Cerebellar cortex (tissue), 1 donor: ENCODE measurements at places on chromosomes 2 and 18.

- no peak for DNase-seq
These were observed 456.0 kb upstream of the DCC start for GRCh38 chr18:51884039-51884438.

DNA sequence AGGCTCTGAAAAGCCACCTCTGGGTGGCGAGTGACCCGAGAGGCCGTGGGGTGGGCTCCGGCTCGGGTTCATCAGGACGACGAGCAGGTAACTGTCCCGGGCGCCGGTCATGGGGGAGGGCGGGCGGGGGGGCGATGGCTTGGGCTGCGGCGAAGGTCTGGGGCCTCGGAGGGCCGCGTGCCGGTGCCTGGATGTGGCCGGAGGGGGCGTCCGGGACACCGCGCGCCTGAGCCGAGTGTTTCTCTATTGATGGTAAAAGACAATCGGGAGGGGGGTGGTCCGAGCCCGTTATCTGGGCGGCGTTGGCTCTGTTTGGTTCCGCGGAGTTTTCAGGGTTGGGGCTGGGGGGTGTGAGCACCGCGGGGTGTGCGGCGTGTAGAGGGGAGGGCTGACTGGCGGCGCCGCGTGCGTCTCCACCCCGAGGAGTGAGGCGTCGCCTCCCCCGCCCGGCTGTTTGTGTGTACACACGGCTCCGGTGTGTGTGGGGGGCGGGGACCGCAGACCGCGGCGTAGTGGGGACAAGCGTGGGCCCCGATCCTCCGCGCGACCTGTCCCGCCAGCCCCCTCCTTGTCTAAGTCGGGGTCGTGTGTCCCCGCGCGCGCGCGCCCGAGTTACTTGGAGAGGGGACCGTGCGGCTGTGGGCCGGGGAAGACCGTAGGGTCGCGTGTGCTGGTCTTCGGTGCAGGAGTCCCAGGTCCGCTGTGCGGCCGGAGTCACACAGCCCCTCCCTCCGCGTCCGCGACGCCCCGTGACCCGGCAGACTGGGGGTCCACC is 1.6 kb downstream of the CTIF start:
- peak; percentile 67 for DNase-seq

DNA sequence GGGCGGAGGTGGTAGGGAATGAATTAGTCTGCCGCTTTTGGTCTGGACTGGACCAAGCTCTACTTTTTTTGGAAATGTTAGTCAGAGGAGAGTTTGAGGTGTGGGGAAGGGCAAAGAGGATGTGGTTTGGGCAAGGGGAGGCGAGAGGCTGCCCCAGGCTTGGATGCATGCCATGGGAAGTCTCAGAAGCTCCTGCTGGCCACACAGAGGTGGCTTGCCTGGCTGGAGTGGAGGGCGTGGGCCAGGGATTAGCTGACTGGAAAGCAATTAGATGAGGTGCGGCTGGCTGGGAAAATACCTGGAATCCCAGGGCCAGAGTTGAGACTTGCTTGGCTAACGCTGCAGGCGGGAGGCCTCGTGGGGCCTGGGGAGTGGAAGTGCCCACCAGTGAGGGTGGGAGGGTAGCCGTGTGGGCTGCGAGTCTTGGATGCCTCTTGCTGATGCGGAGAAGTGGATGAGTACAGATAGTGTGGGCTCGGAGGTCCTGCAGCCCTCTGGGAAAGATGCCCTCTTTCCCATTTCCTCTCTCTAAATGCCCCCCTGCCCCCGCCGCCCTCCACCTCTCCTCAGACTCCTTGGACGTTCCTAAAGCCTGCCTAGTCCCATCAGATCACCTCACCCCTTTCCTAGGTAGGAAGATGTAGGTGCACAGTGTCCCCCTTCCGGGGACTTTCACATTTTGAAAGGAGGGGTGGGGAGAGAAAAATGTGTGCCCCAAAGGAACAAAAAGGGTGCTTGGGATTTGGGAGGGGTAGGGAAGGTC is 117.6 kb downstream of the SMAD7 start:
- no peak for DNase-seq

DNA sequence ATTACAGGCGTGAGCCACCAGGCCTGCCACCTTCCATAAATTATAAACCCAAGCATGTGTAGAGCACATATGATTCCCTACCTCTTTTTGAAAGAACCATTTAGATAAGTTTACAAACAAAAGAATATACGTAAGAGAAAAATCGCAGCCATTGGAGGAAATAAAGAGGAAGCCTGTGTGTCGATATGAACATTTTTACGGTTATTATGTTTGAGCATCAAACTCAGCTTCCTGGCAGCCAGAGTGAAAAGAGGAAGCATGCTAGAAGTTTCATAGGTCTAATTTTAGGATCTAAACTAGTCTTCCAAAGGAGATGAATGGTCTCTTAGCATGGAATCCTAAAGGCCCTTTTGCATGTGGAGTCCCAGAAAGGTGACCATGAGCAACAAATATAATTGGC is 104.3 kb downstream of the PLB1 start:
- no peak for DNase-seq

GRCh38 chr2:116879650-116880160 is 934.8 kb upstream of the DDX18 start:
- DNase-seq = no peak

GRCh38 chr2:84963692-84964405 is 7.1 kb upstream of the KCMF1 start:
- no peak for DNase-seq

- no peak for DNase-seq
These were observed 58.1 kb upstream of the SDC1 start for GRCh38 chr2:20282916-20283592.

DNA sequence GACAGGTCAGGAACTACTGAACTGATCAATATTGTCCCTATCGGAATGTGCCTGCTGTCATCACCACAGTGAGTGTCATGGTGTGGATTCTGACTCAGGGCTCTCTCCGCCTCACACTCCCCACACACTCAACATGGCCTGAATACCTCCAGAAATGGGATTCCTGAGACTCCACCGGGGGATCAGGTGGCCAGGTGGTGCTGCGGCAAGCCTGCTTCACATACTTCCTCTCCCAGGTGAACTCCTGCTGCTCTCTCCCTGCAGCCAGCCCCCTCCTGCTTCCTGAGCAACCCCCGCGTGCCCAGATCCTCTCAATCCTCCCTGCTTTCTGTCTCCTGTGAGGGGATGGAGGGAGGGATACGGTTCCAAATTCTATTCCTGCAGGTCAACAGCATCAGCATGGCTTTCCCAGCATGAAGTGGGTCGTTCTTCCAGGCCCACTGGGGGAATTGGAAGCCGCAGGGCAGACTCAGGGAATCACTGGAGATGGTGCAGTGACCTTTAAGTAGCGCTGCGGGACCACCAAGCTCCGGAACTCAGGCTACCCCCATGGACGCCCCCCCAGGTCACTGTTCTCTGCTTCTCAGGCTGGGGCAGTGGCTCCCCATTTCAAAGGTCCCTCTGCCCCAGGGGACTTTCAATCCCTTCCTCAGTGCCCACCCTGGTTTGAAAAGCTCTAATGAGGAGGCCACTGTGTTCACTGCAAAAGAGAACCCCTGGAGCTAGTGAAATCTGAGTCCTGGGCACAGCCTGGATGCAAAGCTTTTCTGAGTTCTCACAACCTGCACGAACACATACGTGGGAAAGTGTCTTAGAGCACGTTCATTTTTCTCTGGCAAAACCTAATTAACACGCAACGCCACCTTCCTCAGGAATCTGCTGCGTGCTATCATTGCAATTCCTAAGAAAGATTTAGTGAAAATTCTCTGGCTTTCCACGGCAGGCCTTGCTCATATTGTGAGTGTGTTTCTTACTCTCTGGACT is 168.4 kb downstream of the ZFP36L2 start:
- peak; percentile 55 for DNase-seq

DNA sequence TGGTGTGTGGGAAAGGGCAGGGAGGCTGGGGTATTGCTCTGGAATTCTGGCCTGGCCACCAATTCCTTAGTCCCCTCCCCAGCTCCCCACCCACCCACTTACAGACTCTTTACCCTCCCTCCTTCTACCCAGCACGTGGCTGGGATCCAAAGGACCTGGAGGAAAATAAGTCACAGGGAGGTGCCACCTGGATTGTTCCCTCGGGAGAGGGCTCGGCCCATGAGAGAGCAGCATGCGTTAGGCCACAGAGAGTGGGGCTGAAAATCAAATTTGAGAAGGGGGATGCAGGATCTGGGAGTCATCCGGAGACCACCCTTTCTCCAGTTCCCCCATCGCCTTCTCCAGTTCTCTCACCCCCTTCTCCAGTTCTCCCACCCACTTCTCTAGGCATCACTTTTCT is 3.0 kb downstream of the ASPRV1 start:
- DNase-seq = no peak

DNA sequence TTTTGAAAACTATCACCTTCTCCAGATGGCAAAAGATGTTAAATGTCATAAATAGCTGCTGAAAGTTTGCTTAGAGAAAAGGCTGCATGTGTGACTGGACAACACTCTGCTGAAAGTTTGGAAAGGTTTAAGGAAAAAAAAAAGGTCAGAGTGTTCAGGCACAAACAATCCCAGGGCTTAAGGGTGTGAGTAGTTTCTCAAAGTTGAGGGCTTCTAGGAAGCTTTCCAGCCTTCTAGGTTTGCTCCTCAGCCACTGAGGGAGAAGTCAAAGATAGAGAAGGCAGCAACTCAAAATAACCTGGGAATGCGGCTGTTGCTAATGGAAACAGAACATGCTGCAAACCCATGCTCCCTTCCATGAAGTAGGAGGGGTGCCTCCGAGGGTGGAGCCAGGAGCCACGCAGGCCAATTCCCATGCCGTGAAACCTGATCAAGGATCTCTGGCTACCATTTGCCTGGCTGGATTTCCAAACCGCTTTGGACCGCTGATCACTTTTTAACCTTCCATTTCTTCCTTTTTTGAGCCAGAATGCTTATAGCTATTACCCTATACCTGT is 88.0 kb downstream of the TEX51 start:
- DNase-seq = no peak

GRCh38 chr2:232529806-232530547 is 4.0 kb downstream of the CHRND start:
- DNase-seq = no peak

DNA sequence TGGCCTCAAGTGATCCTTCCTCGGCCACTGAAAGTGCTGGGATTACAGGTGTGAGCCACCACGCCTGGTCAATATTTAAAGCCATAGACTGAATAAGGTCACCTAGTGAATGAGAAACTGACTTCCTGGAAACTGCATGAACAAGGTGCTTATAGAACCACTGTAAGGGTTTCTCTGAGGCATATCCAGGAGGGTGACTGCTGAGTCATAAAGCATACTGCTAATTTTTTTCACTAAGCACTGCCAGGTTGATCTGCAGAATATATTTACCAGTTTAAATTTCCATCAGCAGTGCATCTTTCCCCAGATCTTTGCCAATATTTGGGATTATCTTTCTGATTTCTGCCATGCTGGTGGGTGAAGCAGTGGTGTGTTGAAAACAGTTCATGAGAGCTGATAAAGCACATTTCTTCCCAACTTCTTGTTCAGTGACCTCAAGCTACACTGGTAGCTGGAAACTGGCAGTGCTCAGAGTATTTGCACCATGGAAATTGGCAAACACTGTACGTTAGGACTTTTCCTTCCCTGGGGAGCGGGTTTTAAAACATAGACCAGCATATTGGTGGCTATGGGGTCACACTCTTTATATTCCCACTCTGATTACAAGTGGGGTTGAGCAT is 4.2 kb upstream of the CLIP4 start:
- DNase-seq = no peak

GRCh38 chr2:216281876-216282275 is 90.4 kb downstream of the MARCHF4 start:
- DNase-seq = no peak

GRCh38 chr2:72104821-72105588 is 42.7 kb downstream of the CYP26B1 start:
- DNase-seq = no peak

DNA sequence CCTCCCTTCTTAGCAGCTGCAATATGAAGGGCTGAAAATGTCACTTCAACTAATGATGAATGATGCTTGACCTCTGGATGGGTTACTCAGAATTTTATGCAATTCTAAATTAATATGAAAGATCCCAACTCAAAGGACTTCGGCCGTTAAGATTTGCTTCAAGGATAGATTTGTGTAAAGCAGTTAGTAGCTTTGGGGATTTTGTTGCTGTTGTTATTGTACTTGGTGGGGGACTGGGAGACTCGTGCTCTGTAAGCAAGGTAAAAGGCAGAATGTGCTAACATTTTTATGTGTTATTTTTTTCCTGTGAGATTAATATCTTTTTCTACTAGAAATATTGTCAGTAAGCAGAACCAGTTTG is 478.8 kb downstream of the ARHGAP15 start:
- no peak for DNase-seq

GRCh38 chr2:5937851-5938565 is 245.8 kb downstream of the SOX11 start:
- no peak for DNase-seq

DNA sequence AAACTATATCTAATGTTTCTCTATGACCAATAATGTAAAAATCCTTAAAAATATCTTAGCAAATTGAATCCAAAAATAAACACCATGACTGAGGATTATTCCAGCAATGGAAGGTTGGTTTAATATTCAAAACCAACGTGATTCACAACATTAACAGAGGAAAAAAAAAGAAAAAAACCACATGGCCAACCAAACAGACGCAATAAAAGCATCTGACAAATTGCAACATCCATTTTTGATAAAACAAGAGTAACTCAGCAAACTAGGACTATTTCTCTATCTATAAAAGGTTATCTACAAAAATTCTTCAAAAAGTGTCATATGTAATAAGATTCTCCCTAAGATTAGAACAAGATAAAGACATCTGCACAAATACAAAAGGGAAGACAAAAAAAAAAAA is 28.9 kb downstream of the PPP3R1 start:
- no peak for DNase-seq

DNA sequence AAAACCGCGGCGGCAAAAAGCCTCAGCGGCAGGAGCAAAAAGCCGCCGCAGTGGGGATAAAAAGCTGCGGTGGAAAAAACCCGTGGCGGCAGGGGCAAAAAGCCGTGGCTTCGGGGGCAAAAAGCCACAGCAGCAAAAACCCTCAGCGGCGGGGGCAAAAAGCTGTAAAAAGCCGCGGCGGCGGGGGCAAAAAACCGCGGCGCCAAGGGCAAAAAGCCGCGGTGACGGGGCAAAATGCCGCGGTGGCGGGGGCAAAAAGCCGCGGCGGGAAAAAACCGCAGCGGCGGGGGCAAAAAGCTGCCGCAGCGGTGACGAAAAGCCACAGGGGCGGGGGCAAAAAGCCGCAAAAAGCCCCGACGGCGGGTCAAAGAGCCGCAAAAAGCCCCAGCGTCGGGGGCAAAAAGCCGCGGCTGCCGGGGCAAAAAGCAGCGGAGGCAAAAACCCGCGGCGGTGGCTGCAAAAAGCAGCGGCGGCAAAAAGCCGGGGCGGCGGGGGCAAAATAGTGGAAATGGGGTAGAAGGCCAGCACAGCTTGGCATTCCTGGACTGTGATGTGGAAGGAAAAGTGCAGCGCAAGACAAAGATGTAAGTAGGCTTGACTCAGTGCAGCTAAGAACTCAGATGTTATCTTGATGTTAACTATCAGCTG is 151.8 kb downstream of the ANKRD30BL start:
- no peak for DNase-seq

- no peak for DNase-seq
These were observed 208.1 kb upstream of the RASGRP3 start for GRCh38 chr2:33268246-33268831.

- no peak for DNase-seq
These were observed 104.5 kb upstream of the YWHAQ start for GRCh38 chr2:9735335-9735734.

- no peak for DNase-seq
These were observed 39.5 kb downstream of the UGP2 start for GRCh38 chr2:63881205-63881604.
